ENCODE measurements at places on chromosomes 16 and 17. TPM values are rescaled to one million over a fixed set of nuclear protein-coding genes. Genes with fewer than 3 reads are reported as not detected.
A peak's percentile ranks its signal among the peaks of the same experiment; 100 is the strongest.

The MSL1 gene
- total RNA-seq: 37.1 TPM

The ATP2A1 gene
- total RNA-seq: not detected

The IFT20 gene
- total RNA-seq: 11.8 TPM

The AFMID gene
- total RNA-seq: 46.4 TPM

The NOS2 gene
- 0.07 TPM for total RNA-seq

The ZPBP2 gene
- total RNA-seq: not detected

DNA sequence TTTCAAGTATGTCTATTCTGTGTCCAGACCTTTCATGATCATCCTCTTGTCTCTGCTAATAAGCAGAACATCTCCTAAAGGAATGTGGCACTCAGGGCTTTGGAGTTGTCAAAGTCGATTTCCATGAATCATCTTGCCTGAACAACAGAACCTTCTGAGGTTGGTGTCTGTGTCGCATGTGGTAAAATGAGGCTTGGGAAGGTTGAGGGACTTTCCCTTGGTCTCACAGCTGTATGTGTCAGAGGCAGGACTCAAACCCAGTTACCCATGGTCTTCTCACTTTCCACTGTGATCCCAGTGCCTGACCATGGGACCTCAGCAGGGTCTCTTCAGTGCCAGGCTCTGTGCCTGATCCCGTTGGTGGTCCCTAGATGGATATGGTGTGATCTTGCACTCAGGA lies 4.2 kb upstream of the GPRC5B start:
- H3K36me3 ChIP-seq: no peaks in the 10 kb centered on the region
- H3K4me1 ChIP-seq: no peaks in the 10 kb centered on the region
- no peak overlapping the region for H3K4me3 ChIP-seq

GRCh38 chr17:4530799-4531730 lies 24.1 kb downstream of the MYBBP1A start:
- H3K27me3 ChIP-seq: no peaks in the 10 kb centered on the region
- H3K4me1 ChIP-seq: peaks cover 35% of the 10 kb centered on the region
- H3K36me3 ChIP-seq: no peaks in the 10 kb centered on the region

GRCh38 chr16:31871510-31871909 lies 2.1 kb upstream of the ZNF267 start:
- no peak overlapping the region for H3K27ac ChIP-seq
- no peaks in the 10 kb centered on the region for H3K27me3 ChIP-seq

- DNase-seq: peak; percentile 79
- peak overlapping the region; percentile 95 for H3K27ac ChIP-seq
- H3K4me3 ChIP-seq: peak overlapping the region; percentile 80
- H3K27me3 ChIP-seq: no peaks in the 10 kb centered on the region
Measured at GRCh38 chr17:57988301-57989250, 522 bp upstream of the VEZF1 start.

DNA sequence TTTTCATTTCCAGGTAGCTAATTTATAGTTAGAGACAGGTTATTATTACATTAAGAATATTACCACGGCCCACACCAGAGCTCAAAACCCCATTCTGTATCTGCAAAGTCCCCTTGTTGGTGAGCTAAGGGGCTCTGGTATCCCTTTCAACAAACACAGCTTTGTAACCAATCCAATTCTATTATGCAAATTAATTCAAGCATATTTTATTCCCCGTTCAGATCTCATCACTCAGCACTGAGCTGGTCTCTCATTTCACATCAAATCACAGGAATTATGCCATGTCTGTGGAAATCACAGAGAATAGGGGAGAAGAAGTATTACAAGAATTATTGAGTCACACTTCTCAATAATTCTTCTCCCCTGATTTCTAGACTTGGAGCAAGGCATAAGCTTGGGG lies 111.7 kb downstream of the CDH11 start:
- no peaks in the 10 kb centered on the region for H3K36me3 ChIP-seq
- no peaks in the 10 kb centered on the region for H3K27me3 ChIP-seq
- no peak overlapping the region for H3K4me3 ChIP-seq
- no peak for DNase-seq

- DNase-seq: no peak
- no peak overlapping the region for H3K27ac ChIP-seq
- H3K36me3 ChIP-seq: peaks cover 23% of the 10 kb centered on the region
Measured at GRCh38 chr17:82330322-82331239, 3.0 kb downstream of the SECTM1 start.

DNA sequence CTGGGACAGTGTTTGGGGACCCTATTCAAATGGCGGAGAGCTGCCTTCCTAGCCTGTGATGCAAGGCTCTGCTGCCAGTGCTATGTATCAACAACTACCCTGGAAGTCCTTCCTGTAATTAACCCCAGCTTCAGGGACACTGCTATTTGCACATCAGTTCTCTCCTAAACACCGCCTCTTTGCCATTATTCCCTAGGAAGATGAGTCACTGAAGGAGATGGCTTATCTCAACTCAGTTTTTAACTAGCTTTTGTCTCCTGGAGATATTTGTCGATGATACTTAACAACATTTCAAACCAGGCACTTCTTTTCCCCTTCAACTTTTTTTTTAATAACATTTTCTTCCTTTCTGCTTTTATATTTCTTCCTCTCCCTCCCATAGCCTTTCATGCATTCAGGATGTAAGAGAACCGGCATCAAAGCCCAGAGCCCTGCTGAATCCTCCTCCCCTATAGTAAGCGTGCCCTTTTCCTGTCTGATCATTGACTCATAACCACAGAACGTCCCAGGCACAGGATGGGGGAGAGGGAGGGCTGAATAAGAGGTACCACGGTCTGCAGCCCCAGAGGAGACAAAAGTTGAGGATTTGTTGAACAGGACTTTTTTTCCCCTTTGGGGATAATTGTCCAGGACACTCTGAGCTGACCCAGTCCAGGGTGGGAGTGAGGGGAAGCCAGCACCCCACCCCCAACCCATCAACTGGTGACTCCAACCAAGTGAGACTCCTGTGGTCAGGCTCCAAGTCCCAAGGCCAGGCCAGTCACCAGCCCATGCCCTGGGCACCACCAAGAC lies 387.8 kb upstream of the SALL1 start:
- no peak overlapping the region for H3K27ac ChIP-seq
- DNase-seq: peak; percentile 23
- no peaks in the 10 kb centered on the region for H3K36me3 ChIP-seq
- H3K4me1 ChIP-seq: no peaks in the 10 kb centered on the region

- no peak overlapping the region for H3K4me3 ChIP-seq
- H3K27me3 ChIP-seq: no peaks in the 10 kb centered on the region
Measured at GRCh38 chr17:19387921-19388521, 1.0 kb upstream of the MFAP4 start.

GRCh38 chr17:17748179-17748578 lies 66.9 kb downstream of the RAI1 start:
- no peak overlapping the region for H3K27ac ChIP-seq
- H3K4me1 ChIP-seq: peaks cover 71% of the 10 kb centered on the region
- DNase-seq: no peak

DNA sequence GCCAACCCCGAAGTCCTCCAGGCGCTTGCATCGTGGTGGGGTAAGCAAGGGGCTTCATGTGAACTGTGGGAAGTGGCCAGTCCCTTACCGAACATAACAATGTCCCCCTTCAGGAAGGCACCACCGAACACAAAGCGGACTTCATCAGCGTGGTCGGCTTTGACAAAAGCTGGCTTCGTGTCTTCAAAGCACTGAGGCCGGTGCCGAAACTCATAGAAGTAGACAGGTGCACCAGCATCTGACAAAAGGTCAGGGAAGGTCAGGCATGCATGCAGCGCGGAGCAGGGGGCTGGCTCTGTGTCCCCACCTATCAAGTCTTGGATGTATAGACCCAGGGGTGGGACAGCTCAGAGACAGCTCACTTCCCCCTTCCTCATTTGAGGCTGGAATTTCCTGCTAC lies 16.6 kb upstream of the CES1 start:
- no peaks in the 10 kb centered on the region for H3K36me3 ChIP-seq
- DNase-seq: no peak
- H3K4me1 ChIP-seq: no peaks in the 10 kb centered on the region

DNA sequence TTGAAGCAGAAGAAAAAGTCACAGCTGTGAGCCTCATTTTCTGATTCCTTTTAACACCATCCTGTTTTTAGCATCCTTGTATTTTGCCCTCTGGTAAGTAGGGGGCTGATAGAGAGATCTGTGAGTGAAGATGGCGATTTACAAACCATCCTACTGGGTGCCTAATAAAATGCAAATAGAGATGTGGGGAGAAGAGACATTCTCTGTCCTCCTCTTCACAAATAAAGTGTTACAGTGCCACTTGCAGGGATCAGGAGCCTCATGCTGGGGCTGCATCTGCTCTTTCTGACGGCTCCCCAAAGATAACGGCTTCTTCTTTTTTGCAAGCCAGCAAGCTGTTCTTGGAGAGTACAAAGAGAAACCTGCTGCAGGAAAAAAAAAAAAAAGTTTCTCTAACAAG lies 418.6 kb downstream of the TOX3 start:
- no peaks in the 10 kb centered on the region for H3K4me1 ChIP-seq
- H3K27me3 ChIP-seq: no peaks in the 10 kb centered on the region
- DNase-seq: no peak
- no peak overlapping the region for H3K4me3 ChIP-seq
- H3K27ac ChIP-seq: no peak overlapping the region

DNA sequence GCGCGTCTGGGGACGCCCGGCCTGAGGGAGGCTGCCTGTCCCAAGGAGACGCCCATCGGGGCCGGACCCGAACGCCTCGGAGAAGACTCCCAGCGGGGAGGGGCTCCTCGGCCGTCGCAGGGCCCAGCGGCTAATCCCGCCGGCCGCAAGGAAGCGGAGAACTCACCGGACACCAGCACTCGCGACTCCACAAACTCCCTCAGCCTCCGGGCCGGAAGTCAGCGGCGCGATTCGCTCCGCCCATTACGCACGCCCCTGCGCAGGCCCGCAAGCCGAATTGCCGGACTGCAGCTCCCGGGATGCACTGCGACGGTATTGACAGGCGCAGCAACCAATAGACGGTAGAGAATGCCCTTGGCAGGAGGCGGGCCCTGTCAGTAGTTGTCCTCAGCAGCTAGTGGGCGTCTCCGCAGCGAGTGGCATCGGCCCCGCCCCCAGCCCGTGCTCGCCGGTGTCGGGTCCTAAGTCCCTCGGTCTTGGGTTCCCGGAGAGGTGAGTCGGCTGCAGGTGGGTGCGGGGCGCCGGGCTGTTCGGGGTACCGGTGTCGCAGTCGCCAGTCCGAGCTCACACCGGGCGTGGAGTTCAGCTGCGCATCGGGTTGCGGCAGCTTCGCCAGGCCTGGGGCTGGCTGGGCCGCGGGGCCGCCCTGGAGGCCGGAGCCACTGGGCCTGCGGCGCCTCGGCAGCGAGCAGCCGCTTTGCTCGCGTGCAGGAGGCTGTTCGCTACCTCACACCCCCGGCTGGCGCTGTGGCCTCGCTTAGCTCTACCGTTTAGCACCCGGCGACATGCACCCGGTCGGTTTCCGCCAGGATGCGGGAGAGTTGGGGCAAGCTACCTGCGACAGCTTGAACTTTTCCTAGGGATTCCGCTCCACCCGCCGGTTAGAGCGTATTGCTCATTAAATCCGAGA lies at the start of the genes ZNF174 and ZSCAN32:
Gene ZNF174, plus strand, starts transcription at position 437 of the 910 bp plus-strand sequence. CDS start 790 bp downstream, outside the sequence.
Gene ZSCAN32, minus strand, starts transcription at position 226 of the 910 bp plus-strand sequence. CDS start 3,447 bp downstream, outside the sequence.
- peaks cover 9% of the 10 kb centered on the region for H3K36me3 ChIP-seq
- peaks cover 21% of the 10 kb centered on the region for H3K4me1 ChIP-seq
- no peaks in the 10 kb centered on the region for H3K27me3 ChIP-seq
- DNase-seq: peak; percentile 98

- no peaks in the 10 kb centered on the region for H3K27me3 ChIP-seq
- no peak overlapping the region for H3K4me3 ChIP-seq
- DNase-seq: no peak
- peaks cover 98% of the 10 kb centered on the region for H3K36me3 ChIP-seq
Measured at GRCh38 chr17:61955619-61956018, 27.8 kb upstream of the INTS2 start.

DNA sequence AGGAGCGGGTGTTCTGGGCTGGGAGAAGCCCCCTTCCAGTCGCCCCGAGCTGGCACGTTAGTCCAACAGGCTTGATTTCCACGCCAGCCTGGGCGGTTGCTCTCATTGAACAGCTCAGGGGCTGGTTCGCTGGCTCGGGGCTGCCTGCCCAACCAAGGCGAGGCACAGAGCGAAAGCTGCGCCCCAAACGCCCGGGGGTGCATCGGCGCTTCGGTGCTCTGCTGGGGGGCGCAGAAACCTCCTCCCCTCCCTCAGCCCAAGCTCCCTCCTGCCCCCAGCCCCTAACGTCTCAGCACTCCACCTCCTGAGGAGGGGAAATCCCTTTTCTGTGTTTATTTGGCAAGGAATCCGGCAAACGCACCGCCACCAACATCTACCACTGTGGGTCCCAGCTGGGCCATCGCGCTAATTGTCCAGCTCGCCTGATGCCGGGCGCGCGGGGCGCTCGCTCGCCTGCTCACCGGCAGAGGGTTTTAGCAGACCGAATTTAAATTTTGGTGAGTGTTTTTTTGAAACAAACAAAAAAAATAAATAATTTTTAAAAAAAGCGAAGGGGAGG lies 29.5 kb upstream of the RBFOX1 start:
- no peaks in the 10 kb centered on the region for H3K36me3 ChIP-seq
- H3K4me3 ChIP-seq: peak overlapping the region; percentile 33
- no peak for DNase-seq
- no peak overlapping the region for H3K27ac ChIP-seq

GRCh38 chr17:80099291-80100034 lies 1.9 kb upstream of the GAA start:
- DNase-seq: no peak
- H3K4me3 ChIP-seq: no peak overlapping the region
- peaks cover 5% of the 10 kb centered on the region for H3K4me1 ChIP-seq
- H3K36me3 ChIP-seq: no peaks in the 10 kb centered on the region
- no peaks in the 10 kb centered on the region for H3K27me3 ChIP-seq

DNA sequence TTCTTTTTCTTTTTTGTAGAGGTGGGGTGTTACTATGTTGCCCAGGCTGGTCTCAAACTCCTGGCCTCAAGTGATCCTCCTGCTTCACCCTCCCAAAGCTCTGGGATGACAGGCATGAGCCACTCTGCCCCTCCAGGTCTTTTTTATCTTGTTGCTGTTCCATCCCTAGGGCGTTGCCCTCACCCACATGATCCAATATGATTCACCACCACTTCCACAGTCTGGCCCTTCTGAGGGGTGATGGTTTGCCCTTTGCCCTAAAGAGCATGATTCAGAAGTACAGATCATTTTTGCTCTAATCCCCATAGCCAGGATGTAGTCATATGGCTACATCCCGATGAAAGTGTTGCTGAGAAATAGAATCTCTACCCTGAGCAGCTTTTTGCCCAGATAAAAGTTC lies 18.8 kb downstream of the STX4 start:
- DNase-seq: no peak
- H3K36me3 ChIP-seq: no peaks in the 10 kb centered on the region
- H3K27me3 ChIP-seq: no peaks in the 10 kb centered on the region
- H3K27ac ChIP-seq: peak overlapping the region; percentile 32
- no peaks in the 10 kb centered on the region for H3K4me1 ChIP-seq
- no peak overlapping the region for H3K4me3 ChIP-seq

- DNase-seq: no peak
- H3K36me3 ChIP-seq: no peaks in the 10 kb centered on the region
- peak overlapping the region; percentile 69 for H3K27ac ChIP-seq
- peak overlapping the region; percentile 60 for H3K4me3 ChIP-seq
Measured at GRCh38 chr16:86570558-86571529, 4.2 kb downstream of the FOXC2 start.

- H3K4me3 ChIP-seq: peak overlapping the region; percentile 27
- H3K27ac ChIP-seq: peak overlapping the region; percentile 75
- peaks cover 7% of the 10 kb centered on the region for H3K27me3 ChIP-seq
- H3K36me3 ChIP-seq: no peaks in the 10 kb centered on the region
- no peak for DNase-seq
Measured at GRCh38 chr17:199806-200545, 18.5 kb upstream of the DOC2B start.
